A549 treated with AZD2906 at 1 μM for 4 hours (cell line): ENCODE measurements at places on chromosomes 12 and 14. TPM values are rescaled to one million over a fixed set of nuclear protein-coding genes. Genes with fewer than 3 reads are reported as not detected.

Gene RPL36AL
- 408 to 486 TPM (median 420 TPM) in 5 replicates for total RNA-seq

Gene RPL41
- total RNA-seq = 4,788 to 5,894 TPM (median 5,599 TPM) in 5 replicates

Gene TCL1B
- not detected in 5 replicates for total RNA-seq

Gene KNTC1
- 19.4 to 21.6 TPM (median 20.5 TPM) in 5 replicates for total RNA-seq

Gene TESPA1
- not detected in 5 replicates for total RNA-seq

Gene STAT2
- 10.7 to 13.2 TPM (median 11.1 TPM) in 5 replicates for total RNA-seq

Gene IL31
- not detected in 5 replicates for total RNA-seq

Gene DNAI7
- 0.11 to 0.39 TPM (median 0.13 TPM) in 5 replicates for total RNA-seq

Gene RPS26
- 589 to 809 TPM (median 704 TPM) in 5 replicates for total RNA-seq

Gene RHOJ
- not detected in 5 replicates for total RNA-seq
